Keratinocyte (primary cell): ENCODE measurements at places on chromosomes 6 and 20. TPM values are rescaled to one million over a fixed set of nuclear protein-coding genes. Genes with fewer than 3 reads are reported as not detected.

The FRK gene
- 1.9 to 2.4 TPM (median 2.4 TPM) in 3 replicates for polyA plus RNA-seq

The PLCB1 gene
- polyA plus RNA-seq = 0.15 to 0.37 TPM (median 0.32 TPM) in 3 replicates

The NCOA6 gene
- 9.6 to 15.2 TPM (median 13.3 TPM) in 3 replicates for polyA plus RNA-seq

GRCh38 chr6:122369536-122369935, 29.9 kb upstream of the HSF2 start:
- DNase-seq = no peak

The RIMS4 gene
- 0.01 TPM in 1 of 3 replicates, not detected in the others for polyA plus RNA-seq
